Tibial nerve (tissue), 4 donors: ENCODE measurements at places on chromosomes 13 and 19. TPM values are rescaled to one million over a fixed set of nuclear protein-coding genes. Genes with fewer than 3 reads are reported as not detected.

DNA sequence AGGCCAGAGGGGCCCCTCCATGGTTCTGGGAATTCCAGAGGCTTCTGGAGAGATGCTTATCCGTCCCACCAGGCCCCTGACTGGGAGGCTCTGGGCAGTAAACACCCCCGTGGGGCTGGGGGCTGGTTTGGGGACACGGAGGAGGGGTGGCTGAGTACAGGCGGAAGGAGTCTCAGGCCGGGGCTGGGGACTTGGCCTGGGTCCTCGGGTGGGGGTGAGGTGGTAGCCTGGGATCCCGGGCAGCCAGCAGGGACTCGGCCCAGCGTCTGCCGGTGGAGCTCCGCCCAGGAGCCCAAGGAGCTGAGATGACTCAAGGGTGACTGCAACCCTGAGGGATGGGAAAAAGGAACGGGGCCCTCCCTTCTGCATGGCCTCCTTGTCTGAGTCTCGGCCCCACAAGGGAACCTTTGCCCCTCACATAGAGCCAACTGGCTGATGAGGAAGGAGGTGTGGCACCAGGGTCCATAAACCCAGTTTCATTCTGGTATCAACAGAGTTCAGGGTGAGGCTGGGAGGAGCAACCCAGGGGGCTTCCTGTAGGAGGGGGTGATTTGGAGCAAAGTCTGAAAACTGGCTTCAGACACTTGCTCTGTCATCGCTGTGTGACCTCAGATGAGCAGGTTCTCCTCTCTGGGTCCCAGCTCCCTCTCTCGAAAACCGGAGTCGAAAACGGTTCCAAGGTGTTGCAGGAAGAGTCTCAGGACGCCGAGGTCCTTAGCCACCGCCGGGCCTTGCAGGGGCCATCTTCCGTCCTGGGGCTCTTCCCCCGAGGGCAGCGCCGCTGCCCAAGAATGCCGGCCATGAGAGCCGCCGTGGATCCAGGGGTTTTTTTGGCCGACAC is 809 bp downstream of the MISP start:
- no peaks in the 10 kb centered on the region for H3K27me3 ChIP-seq
- DNase-seq, result no peak
- H3K27ac ChIP-seq, result peak overlapping the region; percentile 33
- H3K36me3 ChIP-seq, result peaks cover 18% of the 10 kb centered on the region
- H3K4me3 ChIP-seq, result peak overlapping the region; percentile 21
- H3K4me1 ChIP-seq, result peaks cover 25% of the 10 kb centered on the region

GRCh38 chr13:28136916-28137315 is 1.4 kb upstream of the PAN3 start:
- H3K4me3 ChIP-seq, result no peak overlapping the region
- H3K27ac ChIP-seq, result peak overlapping the region; percentile 99
- H3K4me1 ChIP-seq, result peaks cover 36% of the 10 kb centered on the region
- no peak for DNase-seq
- H3K27me3 ChIP-seq, result no peaks in the 10 kb centered on the region

DNA sequence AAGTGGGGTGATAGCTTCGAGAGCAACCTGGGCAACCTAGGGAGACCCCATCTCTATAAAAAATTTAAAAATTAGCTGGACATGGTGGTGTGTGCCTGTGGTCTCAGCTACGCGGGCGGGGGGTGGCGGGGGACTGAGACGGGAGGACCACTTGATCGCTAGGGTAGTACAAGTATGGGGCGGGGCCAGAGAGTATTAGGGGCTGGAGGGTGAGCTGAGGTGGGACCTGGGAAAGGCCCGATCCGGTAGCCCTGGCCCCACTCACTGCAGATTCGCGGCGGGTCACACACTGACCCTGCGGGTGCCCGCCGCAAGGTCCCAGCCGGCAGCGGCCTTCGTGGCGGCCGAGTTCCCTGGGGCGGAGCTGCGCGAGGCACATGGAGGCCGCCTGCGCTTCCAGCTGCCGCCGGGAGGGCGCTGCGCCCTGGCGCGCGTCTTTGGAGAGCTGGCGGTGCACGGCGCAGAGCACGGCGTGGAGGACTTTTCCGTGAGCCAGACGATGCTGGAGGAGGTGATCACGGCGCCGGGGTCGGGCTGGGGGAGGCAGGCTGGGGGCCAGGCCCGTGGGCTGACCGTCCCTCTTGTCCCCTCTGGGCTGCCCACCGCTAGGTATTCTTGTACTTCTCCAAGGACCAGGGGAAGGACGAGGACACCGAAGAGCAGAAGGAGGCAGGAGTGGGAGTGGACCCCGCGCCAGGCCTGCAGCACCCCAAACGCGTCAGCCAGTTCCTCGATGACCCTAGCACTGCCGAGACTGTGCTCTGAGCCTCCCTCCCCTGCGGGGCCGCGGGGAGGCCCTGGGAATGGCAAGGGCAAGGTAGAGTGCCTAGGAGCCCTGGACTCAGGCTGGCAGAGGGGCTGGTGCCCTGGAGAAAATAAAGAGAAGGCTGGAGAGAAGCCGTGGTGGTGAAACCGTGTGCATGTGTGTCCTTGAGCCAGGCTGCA is 2.0 kb upstream of the ARHGAP45 start:
- H3K4me1 ChIP-seq, result no peaks in the 10 kb centered on the region
- no peak overlapping the region for H3K27ac ChIP-seq
- H3K36me3 ChIP-seq, result no peaks in the 10 kb centered on the region

DNA sequence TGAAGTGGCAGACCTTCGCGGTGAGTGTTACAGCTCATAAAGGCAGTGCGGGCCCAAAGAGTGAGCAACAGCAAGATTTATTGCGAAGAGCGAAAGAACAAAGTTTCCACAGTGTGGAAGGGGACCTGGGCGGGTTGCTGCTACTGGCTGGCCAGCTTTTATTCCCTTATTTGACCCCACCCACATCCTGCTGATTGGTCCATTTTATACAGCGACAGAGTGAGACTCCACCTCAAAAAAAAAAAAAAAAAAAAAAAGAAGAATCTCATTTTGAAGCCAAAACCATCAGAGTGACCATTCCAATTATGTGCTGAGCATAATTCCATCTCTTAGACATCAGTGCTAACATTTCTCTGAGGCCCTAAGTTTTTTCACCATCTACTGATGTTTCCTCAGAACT is 1.9 kb upstream of the ZNF552 start:
- no peak overlapping the region for H3K4me3 ChIP-seq
- no peak for DNase-seq
- H3K4me1 ChIP-seq, result no peaks in the 10 kb centered on the region
- H3K27me3 ChIP-seq, result no peaks in the 10 kb centered on the region

DNA sequence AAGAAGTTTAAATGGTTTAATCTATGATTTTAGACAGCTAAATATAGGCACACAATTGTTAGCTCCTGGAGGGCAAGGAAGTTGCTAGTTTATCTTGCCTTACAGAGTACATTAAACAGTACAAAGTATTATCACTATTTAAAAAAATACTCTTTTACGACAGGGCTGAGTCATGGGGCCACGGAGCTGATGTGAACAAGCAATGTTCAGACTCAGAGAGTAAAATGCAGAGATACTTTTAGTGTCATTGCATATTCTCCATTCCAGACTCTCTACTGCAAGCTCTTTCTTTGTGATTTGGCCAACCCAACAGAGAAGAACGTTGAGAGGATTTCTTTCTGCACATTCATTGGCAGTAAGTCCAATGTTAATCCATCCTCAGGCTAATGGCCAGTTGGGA is 352.4 kb downstream of the SPRY2 start:
- H3K36me3 ChIP-seq, result no peaks in the 10 kb centered on the region
- H3K27ac ChIP-seq, result no peak overlapping the region
- H3K4me1 ChIP-seq, result no peaks in the 10 kb centered on the region
- no peak overlapping the region for H3K4me3 ChIP-seq
- no peaks in the 10 kb centered on the region for H3K27me3 ChIP-seq

DNA sequence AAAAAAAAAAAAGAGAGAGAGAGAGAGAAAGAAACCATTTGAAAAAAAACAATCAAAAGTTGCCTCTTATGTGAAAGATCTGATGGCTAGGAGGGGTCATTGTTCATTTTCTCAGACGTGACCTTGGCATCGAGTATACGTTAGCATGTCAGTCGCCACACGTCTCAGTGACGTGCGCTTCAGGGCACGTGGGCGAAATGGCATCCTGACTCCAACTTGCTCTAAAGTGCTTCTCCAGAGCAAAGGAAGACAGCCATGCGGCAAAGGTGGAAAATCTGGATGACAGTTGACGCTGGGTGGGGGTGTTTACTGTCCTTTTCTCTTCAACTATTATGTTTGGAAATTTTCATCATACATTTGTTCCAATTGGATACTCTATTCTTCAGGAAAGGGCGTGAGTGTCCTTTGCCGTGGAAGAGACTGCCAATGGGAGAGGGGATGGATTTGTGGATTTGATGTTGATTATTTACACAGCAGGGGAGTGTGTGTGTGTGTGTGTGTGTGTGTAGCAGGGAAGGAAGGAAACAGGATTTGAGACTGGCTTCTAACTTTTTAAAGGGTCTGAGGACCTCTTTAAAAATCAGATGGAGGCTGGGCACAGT is 25.0 kb downstream of the KLF2 start:
- no peak for DNase-seq
- no peak overlapping the region for H3K27ac ChIP-seq
- no peak overlapping the region for H3K4me3 ChIP-seq
- no peaks in the 10 kb centered on the region for H3K36me3 ChIP-seq

DNA sequence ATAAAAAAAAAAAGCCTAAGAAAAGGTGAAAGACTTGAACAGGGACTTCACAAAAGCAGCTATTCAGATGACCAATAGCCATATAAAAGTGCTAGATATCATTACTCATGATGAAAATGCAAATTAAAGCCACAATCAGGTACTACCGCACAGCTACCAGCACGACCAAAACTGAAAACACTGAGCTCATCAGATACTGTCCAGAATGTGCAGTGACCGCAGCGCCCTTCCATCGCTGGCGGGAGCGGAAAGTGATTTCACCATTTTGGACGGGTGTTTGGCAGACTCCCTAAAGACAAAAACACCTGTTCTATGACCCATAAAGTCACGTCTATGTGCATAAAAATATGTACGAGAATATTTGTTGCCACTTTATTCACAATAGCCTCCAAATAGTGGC is 60.7 kb downstream of the SLC6A16 start:
- DNase-seq, result no peak
- no peak overlapping the region for H3K27ac ChIP-seq
- no peaks in the 10 kb centered on the region for H3K36me3 ChIP-seq
- H3K4me1 ChIP-seq, result no peaks in the 10 kb centered on the region

- H3K4me1 ChIP-seq, result peaks cover 45% of the 10 kb centered on the region
- H3K27ac ChIP-seq, result no peak overlapping the region
- peak overlapping the region; percentile 45 for H3K4me3 ChIP-seq
- no peaks in the 10 kb centered on the region for H3K36me3 ChIP-seq
Observed at GRCh38 chr13:108270442-108270841, 924 bp downstream of the TNFSF13B start.

DNA sequence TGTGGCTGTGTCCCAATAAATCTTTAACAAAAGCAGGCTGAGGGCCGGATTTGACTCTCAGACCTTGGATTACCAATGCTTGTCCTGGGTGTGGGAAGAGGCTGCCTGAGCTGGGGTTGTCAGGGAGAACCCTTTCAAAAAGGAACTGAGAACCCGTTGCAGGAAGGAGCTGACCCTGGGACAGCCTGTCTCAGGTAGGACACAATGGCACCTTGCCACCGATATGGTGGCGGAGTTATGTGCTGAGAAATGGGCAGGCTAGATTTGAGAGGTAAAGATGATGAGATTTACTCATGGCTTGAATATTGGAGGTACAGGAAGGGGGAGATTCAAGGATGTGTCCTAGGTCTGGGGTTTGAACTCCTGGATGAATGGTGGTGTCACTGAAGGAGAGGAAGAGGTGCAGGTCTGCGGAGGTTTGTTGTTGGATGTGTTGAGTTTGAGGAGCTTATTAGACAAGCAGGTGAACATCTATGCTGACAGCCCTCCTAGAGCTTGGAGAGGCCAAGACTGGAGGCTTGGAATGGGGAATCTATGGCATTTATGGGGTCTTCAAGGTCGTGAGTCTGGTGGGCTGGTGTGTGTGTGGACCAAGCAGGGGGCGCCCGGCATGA is 7.2 kb downstream of the PLEKHF1 start:
- no peaks in the 10 kb centered on the region for H3K36me3 ChIP-seq
- no peaks in the 10 kb centered on the region for H3K27me3 ChIP-seq
- H3K27ac ChIP-seq, result no peak overlapping the region
- H3K4me3 ChIP-seq, result no peak overlapping the region

DNA sequence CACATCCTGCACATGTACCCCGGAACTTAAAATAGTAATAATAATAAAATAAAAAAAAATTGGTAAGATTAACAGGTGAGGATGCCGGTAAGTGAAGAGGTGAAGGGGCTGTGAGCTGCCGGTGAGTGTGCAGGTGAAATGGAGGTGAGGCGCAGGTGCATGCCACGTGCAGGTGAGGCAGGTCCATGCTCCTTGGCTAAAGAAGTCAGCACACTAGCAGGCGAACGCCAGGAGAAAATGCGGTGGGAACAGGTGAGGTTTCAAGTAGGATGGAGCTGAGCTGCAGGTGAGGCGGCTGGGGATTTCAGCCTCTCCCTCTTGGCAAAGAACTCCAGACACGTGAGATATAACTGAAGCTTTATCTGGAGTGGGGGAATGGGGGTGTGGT is 7.5 kb upstream of the TNFSF14 start:
- DNase-seq, result no peak
- H3K4me3 ChIP-seq, result no peak overlapping the region
- H3K27me3 ChIP-seq, result no peaks in the 10 kb centered on the region
- no peak overlapping the region for H3K27ac ChIP-seq
- no peaks in the 10 kb centered on the region for H3K4me1 ChIP-seq

- H3K4me1 ChIP-seq, result peaks cover 4% of the 10 kb centered on the region
- H3K36me3 ChIP-seq, result no peaks in the 10 kb centered on the region
- H3K27me3 ChIP-seq, result peaks cover 63% of the 10 kb centered on the region
- DNase-seq, result no peak
Observed at GRCh38 chr13:112970552-112971287, 1.7 kb downstream of the MCF2L start.

SWSAP1 gene
- 2.3 TPM for total RNA-seq

PROZ gene
- not detected for total RNA-seq

PNMA8B gene
- total RNA-seq, result 3.9 TPM

GPR183 gene
- 6.3 TPM for total RNA-seq

OR7D4 gene
- not detected for total RNA-seq
